ENCODE measurements at places on chromosomes 16 and 17.

DNA sequence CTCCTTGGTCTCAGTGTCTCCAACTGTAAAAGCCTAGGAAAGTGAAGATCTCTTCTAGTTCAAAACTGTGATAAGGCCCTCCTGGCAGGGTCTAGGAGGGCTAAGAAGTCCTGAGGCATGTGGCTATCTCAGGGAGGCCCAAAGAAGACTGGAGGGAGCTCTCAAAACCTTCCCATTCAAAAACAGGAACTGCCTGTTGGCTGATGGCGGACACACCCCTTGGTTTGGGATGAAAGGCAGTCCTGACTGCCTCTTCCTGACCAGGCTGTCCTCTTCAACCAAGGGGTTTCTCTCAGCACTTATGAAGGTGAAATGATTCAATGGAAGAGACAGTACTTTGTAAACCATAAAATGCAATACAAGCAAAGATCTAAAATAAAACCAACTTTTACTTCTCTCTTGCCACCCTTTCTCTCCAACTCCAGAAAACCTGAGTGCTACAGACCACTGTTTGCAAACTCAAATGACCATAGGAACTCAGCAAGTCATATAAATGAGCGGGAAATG, 4.7 kb downstream of the ZNF764 start:
- no peak for DNase-seq

- no peak for DNase-seq
Observed at GRCh38 chr16:71564335-71564967, 12.4 kb downstream of the TAT start.

- no peak for DNase-seq
Observed at GRCh38 chr17:67067571-67068482, 23.5 kb downstream of the CACNG1 start.

GRCh38 chr17:29948448-29949215, 7.2 kb downstream of the EFCAB5 start:
- DNase-seq: no peak

- no peak for DNase-seq
Observed at GRCh38 chr17:56908001-56908542, 5.8 kb downstream of the TRIM25 start.

DNA sequence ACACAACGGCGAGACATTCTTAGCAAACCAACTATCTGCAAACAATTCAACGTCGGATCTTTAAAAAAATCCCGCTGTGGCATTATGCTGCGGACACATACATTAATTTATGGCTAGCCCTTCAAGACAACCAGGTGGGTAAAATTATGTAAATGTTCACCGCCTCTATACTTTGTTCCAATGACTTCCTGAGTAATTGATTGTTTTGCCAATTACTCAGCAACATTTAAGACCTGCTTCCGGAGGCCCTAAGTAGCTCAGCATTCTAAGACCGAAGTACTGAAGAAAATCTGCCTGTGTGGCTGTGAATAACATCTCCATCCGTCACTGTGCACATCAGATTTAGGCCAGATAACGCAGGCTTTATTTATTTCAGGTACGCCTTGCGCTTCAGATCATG, 23.3 kb downstream of the QPRT start:
- DNase-seq: no peak

DNA sequence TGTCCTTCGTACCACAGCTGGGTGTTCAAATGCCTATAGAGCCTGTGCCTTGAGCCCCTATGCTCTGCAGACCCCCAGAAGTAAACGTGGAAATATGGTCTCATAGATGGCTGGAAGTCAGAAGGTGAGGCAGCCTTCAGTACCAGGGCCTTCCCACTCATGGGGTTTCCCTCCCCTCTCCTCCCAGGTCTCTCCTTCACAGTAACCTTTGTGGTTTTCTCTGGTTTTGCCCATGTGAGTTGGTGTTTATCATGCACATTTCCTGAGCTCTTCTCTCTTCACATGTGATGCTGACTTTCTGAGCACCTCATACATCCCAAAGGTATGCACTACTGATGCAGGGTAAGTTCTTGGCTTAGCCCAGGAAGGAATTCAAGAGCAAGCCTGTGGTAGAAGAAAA, 35.4 kb downstream of the TMEM114 start:
- no peak for DNase-seq

- DNase-seq: no peak
Observed at GRCh38 chr17:76866774-76867577, 1.2 kb upstream of the MGAT5B start.

GRCh38 chr17:57109393-57110151, 24.5 kb downstream of the AKAP1 start:
- DNase-seq: peak; percentile 65

DNA sequence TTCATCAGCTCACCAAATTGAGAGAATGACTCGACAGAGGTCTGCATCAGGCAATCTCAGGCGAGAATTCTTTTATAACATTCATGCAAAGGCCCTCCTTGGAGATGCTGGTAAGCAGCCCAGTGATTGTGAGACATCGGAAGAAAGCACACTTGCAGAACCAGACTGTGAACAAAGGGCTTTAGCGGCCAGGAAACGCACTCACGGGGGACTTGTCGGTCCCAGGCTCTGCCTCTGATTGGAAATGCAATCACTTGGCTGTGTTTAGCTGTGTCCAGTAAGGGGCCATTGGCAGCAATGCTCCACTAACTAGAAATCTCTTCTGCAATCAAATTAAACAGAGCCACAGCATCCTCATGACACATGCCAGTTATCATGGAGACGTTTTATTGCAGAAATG, 226.7 kb upstream of the CDH13 start:
- no peak for DNase-seq

- no peak for DNase-seq
Observed at GRCh38 chr17:73068322-73069153, 23.9 kb downstream of the SLC39A11 start.

- no peak for DNase-seq
Observed at GRCh38 chr17:59107306-59107670, 608 bp upstream of the TRIM37 start.

- DNase-seq: no peak
Observed at GRCh38 chr17:35449371-35449931, 885 bp upstream of the SLFN13 start.

GRCh38 chr16:58366247-58367031, 25.8 kb upstream of the GINS3 start:
- DNase-seq: no peak

DNA sequence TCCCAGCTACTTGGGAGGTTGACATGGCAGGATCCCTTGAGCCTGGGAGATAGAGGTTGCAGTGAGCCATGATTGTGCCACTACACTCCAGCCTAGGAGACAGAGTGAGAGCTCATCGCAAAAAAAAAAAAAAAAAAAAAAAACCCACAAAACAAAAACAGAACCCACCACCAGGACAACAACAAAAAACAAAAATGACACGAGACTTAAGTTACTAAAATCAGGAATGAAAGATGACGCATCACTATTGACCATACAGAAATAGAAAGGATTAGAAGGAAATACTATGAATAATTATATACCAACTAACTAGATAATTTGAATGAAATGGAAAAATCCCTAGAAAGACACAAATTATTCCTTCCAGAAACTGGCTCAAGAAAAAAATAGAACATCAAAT, 432.4 kb upstream of the PMFBP1 start:
- DNase-seq: no peak

GRCh38 chr17:50201276-50201854, at the start of gene COL1A1:
TSS of gene COL1A1 (minus strand) at chr17:50201631. CDS start at chr17:50201513, 118 bp downstream.
- DNase-seq: no peak

- no peak for DNase-seq
Observed at GRCh38 chr16:86994215-86994614, 323.0 kb downstream of the C16orf95 start.

DNA sequence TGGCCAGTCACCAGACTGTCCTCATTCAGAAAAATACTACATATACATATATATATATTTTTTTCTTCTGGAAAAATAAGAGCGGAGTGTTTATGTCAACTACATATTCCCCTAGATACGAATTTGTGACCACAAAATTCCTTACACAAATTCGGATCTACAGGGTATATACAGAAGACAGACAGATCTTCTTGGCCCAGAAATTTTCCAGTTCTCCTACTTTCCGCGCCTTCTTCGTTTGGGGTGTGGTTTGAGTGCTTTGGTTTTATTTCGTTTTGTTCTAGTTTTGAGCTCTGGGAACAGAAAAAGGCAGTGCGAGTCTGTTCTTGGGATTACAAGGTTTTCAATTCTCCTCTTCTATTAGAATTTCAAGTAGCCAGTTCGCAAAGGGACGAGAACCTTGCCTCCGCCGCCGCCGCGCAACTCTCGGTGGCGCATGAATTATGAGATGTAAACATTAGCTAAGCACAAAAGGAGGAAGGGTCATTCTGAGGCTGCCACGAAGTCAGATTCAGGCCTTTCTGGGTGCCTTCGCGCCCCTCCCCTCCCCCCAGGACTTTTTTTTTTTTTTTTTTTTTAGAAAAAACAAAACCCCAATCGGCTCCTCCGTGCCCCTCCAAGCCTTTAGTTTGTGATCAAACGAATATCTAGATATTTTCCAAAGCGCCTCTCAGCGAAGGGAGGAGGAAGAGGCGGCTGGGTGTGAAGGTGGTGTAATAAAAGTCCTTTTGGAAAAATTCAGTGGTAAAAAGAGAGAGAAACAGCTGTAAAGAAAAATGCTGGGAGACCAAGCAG, 1.8 kb upstream of the HOXB4 start:
- DNase-seq: no peak

DNA sequence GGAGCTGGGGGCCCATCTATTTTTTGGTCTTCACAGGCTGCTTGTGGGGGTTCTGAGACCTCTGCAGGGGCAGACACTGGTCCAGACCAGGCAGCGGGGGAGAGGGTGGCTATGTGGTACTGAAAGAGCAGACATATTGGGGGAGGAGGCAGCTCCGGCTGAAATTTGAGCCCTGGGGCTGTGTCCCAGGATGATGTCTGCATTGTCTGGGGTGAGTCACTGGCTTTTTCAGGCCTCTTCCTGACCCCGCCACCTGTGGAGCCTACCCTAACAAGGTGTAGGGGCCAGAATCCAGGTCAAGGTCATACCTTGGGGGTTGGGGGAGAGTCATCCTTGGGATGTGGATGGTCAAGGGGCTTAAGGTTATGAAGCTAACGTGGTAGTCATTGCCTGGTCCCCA, 2.4 kb downstream of the CORO6 start:
- no peak for DNase-seq

GRCh38 chr17:80984749-80985148, 6.9 kb upstream of the CHMP6 start:
- DNase-seq: no peak

DNA sequence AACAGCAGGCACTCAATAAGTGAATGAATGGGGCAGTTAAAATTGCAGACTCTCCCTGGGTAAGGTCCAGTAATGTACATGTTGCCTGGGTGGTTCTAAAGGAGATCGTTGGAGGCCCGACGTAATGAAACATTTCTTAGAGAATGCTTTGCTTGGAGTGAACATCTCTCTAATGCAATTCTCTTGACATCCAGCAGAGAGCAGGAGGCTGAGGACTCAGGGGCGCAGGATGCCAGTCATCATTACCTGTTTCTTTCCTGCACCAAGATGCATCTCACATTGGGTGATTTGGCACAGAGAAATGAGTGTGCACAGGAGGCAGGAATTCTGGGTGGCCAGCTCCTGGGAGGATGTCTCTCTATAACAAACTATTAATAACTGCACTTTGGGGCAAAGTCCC, 130.3 kb upstream of the RBBP6 start:
- no peak for DNase-seq

DNA sequence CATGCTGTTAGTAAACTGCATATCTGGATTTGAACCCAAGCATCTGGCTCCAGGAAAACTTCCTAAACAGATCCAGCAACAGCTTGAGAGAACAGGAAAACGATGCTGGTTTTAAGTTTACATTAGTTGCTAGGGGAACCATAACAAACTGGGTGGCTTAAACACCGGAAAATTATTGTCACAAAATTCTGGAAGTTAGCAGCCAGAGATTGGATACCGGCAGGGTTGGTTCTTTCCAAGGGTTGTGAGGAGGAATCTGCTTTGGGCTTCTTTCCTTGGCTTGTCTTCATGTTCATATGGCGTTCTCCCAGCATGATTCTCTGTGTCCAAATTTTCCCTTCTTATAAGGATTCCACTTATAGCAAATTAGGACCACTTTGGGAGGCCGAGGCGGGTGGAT, 276.9 kb upstream of the TOM1L1 start:
- DNase-seq: no peak

- DNase-seq: no peak
Observed at GRCh38 chr17:9212376-9213302, 191.3 kb downstream of the NTN1 start.

GRCh38 chr16:8872967-8873865, 4.4 kb upstream of the CARHSP1 start:
- DNase-seq: no peak

DNA sequence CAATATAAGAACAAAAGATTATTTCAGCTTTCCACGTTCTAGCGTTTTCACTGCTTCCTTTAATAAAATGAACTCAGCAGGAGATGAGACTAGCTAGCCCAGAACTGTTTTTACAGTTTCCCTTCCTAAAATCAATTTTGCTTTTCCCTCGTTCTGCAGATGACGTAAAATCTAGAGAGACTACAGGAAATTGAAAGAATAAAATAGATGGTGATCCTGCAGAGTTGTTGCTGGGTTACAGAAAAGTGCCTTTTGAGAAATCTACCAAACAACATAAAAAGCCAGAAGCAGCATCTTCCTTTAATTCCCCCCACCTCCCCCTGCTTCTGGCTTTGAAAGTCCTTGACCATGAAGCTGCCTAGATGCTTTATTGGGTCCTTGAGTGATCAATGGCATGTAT, 96.8 kb upstream of the CLEC3A start:
- no peak for DNase-seq

DNA sequence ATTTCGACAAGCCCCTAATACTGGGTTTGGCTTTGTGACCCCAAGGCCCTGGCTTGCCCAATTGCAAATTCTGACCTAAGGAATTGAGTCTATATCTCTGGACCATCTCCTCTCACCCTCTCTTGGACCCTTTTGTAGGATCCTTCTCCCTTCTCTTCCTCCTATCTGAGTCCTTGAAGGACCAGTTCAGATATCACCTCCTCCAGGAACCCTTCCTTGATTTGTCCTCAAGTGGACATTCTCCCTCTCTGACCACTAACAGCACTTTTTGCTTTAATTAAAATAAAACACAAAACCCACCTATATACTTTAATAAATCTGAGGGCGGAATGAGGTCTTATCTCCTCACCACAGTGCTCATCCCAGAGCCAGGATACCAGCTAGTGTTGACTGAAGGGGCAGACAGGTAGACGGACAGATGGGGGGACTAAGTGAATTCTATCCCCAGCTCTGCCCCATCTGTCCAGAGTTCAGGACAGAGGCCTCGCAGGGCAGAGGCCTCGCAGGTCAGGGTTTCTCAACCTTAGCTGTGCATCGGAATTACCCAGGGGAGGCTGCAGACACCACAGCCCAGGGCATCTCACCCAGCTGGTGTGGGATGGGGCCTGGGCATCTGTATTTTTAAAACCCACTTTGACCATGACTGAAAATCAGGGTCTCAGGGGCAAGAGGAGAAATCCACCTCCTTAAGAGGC, 9.1 kb downstream of the PLCD3 start:
- no peak for DNase-seq

DNA sequence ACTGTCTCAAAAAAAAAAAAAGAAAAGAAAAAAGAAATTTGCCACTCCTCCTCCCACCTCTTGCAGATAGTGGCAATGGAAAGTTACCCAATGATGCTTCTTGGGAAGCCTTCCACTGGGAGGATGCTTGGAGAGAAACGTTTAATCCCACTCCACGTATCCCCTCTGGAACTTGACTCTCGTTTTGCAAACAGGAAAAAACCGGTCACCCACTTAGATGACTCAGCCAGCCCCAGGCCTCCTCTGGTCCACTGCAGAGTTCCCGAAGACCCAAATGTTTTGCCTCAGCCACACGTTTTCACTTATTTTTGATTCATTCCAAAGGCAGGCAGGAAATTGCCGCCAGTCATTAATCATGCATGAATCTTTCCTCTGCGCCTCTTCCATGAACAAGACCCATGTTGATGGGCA, 9.3 kb upstream of the TNFRSF17 start:
- DNase-seq: no peak
